Osteocyte (in vitro differentiated cells): ENCODE measurements at places on chromosomes 1 and 21. TPM values are rescaled to one million over a fixed set of nuclear protein-coding genes. Genes with fewer than 3 reads are reported as not detected.

Gene ERO1B
- total RNA-seq: 4.8 and 4.9 TPM in 2 replicates

Gene PDC
- total RNA-seq: not detected in 2 replicates

Gene SERPINC1
- total RNA-seq: 0.40 TPM in 1 of 2 replicates, not detected in the other

Gene NES
- total RNA-seq: 24.2 and 26.5 TPM in 2 replicates

Gene MTF1
- 14.3 and 16.9 TPM in 2 replicates for total RNA-seq
